ENCODE measurements at places on chromosomes 2 and 18.

GRCh38 chr2:35946478-35946877 is 409.1 kb upstream of the CRIM1 start:
- DNase-seq = no peak

DNA sequence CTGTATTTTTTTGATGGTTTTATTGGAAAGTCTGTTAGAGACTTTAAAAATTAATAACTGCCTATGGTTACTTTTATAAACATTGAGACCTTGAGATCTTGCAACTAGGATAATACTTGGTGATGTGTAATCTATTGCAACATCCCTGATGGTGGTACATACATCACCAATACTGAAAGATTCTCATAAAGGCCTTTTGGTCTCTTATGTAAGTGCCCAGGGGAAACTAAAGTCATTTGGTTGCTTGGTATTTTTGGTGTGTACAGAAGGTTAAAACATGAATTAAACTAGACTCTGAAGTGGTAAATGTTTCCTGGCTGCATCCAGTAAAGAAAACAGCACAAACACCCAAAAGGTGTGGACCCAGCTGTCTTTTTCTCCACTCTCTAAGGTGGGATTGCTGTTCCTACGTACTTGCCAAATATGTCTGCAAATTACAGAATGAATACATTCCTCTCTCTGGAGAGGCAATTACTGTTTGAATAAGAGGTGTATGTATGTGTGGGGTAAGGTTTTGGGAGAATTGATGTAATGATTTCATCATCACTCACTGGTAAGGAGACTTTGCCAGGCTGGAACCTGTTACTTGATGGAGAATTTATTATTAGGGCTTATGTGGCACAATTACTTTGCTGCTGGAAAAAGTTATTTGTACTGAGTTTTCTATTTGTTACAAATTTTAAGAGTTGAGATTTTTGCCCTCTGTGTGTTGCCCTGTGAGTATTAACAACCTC is 3.6 kb downstream of the B3GNT2 start:
- DNase-seq = peak; percentile 50

DNA sequence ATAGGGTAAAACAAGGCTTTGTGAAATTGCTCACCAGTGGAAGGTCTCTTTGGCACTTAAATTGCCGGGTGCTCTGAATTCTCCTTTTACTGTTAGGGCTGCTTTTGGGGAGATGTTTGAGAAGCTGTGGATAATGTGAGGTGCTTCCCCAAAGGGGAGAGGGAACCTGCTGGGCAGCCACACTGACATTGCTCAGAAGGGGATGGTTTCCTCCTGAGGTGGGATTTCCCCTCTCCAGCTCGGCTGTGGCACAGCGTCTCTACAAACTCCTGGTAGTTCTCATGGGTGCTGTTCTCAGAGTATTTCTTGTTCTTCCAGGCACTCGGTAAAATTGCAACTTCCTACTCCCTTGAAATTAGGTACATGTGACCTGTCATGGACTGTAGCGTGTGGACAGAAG is 124.2 kb downstream of the LPIN1 start:
- no peak for DNase-seq

- no peak for DNase-seq
Measured at GRCh38 chr2:229124136-229124535, 147.0 kb downstream of the PID1 start.

GRCh38 chr2:231622963-231623362 is 30.3 kb downstream of the TEX44 start:
- DNase-seq = no peak

- no peak for DNase-seq
Measured at GRCh38 chr2:173858291-173858731, 106.9 kb downstream of the SP3 start.

- DNase-seq = no peak
Measured at GRCh38 chr2:169143998-169144397, 74.6 kb downstream of the DHRS9 start.

GRCh38 chr2:214482728-214483127 is 71.9 kb downstream of the VWC2L start:
- DNase-seq = no peak

- peak; percentile 40 for DNase-seq
Measured at GRCh38 chr2:219570194-219570923, 980 bp downstream of the OBSL1 start.

- no peak for DNase-seq
Measured at GRCh38 chr2:42243297-42243696, 74.1 kb downstream of the EML4 start.

- no peak for DNase-seq
Measured at GRCh38 chr18:79488311-79489050, 92.8 kb downstream of the NFATC1 start.

DNA sequence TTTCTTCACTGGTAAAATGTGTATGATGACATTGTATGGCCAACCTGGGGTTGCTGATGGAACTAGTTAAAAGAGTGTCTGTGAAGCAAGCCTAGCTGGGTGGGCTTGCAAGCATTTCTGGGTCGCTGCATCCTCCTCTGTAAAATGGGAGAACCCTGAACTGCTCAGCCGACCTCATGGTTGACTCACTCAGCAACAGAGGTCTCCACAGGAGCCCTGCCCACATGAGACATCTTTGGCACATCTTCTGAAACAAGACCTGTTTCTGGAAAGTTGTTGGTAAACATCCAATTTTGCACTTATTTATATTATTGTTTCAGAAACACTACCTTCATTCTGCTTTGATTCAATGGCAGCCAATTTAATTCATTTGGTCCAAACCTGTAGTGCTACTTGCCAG is 52.6 kb downstream of the BCL11A start:
- DNase-seq = no peak

- peak; percentile 93 for DNase-seq
Measured at GRCh38 chr2:240560084-240560479, at the start of gene DUSP28. TSS of gene DUSP28 (plus strand) at chr2:240560357. CDS start at chr2:240560685, 328 bp downstream.

DNA sequence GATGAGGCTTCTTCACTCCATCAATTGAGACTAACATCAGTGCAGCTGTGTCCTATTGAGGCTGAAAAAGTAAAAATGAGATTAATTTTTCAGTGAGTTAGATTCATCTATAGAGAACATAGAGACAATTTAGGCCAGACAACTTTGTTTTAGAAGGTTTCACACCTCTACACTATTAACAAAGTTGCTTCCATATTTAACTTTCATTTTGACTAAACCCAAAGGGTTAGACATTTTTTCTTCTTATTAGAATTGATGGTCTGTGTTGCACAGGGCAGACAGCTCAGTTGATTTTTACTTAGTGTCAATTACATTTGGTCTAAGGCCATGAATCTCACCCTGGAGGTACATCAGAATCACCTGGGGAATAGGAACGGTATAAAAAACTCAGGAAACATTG is 130.2 kb upstream of the NXPH2 start:
- no peak for DNase-seq

DNA sequence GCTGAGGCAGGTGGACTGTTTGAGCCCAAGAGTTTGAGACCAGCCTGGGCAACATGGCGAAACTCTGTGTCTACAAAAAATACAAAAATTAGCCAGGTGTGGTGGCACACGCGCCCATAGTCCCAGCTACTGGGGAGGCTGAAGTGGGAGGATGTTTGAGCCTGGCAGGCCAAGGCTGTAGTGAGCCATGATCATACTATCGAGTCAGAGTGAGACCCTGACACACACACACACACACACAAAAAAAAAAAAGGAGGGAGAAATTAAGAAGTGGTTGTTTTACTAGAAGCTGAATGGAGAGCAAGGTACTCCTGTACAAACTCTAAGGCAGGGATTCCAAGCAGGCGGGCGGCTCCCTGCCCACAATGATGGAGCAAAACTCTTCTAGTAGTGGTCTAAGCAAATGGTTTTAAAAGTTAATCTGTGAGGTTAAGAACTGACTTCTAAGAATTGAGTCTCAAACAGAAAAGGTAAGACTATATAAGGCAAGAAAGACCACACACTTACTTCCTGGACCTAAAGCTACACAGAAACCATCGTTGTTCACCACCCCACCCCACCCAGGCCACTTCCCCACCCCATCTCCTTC is 2.6 kb downstream of the ANKRD44 start:
- peak; percentile 61 for DNase-seq

- peak; percentile 43 for DNase-seq
Measured at GRCh38 chr18:76475450-76476194, 19.4 kb downstream of the ZNF516 start.

- DNase-seq = peak; percentile 63
Measured at GRCh38 chr2:128623776-128624761, 305.4 kb upstream of the HS6ST1 start.

- DNase-seq = no peak
Measured at GRCh38 chr2:222381566-222381965, 42.8 kb upstream of the SGPP2 start.

- no peak for DNase-seq
Measured at GRCh38 chr2:120017201-120017600, 4.3 kb downstream of the EPB41L5 start.

GRCh38 chr2:235080101-235080500 is 128.3 kb downstream of the SH3BP4 start:
- no peak for DNase-seq

GRCh38 chr2:160583146-160583535 is 89.5 kb upstream of the RBMS1 start:
- DNase-seq = no peak

DNA sequence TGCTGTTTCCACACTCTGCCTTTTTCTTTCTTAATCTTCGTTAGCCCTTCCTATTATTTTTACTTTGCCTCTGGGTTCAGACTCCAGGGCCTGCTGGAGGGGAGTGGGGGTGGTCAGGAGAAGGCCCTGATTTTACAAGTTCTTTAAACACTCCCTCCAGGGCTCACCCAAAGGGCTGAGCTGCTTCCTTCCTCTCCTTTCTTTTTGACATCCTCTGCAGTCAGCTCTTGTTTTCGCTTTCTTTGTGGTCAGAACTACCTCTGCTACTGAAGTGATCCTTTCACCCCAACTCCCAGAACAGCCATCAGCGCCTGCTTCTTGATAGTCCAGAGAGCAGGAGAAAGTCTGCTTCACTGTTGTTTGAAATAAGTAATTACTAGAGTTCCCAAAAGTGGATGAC is 925.7 kb downstream of the EPHA4 start:
- no peak for DNase-seq

GRCh38 chr2:86010083-86010482 is 95.6 kb downstream of the POLR1A start:
- no peak for DNase-seq

DNA sequence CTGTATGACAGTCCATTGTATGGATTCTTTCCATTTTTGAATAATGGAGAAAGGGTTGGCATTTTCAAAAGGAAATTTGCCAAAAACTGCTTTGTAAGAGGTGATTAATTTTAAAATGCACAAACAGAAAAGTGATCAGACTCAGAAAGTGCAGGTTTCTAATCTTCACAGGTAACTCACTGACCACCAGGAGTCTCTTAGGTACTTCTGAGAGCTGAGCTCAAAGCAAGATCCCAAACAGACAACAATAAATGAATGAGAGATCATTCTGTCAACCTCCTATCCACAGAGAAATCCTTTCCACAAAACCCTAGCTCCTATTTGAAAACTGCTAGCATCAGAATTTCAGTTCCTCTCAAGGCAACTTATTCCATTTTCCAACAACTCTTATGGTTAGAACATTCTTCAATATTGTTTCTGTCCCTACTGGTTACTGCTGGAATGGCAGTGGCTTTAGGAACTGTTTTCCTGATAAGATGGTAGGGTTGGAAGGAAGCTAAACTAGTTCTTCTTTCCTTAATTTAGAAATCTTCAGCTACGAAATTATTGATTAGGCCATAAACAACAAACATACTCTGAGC is 20.6 kb upstream of the HAAO start:
- peak; percentile 75 for DNase-seq

- no peak for DNase-seq
Measured at GRCh38 chr2:214651451-214651850, 158.0 kb downstream of the BARD1 start.

DNA sequence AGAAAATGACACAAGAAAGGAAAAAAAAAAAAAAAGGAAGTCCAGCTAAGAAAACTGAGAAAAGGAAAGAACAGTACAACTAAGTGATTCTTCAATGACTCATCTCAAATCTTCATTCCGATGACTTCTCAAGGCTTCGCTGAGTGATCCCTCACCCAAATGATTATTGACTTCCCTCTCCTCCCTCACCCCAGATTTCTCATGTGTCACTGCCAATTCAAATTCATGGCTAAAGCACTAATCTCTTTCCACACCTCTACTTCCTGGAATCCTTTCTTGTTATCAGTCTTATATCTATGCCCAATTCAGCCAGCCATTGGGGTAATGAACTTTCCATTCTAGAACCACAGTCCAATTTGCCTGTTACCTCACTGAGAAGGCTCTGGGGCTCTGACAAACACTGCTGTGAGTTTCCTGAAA is 7.2 kb upstream of the ABCB11 start:
- peak; percentile 39 for DNase-seq

- DNase-seq = peak; percentile 67
Measured at GRCh38 chr2:63692002-63692606, 103.3 kb downstream of the MDH1 start.

DNA sequence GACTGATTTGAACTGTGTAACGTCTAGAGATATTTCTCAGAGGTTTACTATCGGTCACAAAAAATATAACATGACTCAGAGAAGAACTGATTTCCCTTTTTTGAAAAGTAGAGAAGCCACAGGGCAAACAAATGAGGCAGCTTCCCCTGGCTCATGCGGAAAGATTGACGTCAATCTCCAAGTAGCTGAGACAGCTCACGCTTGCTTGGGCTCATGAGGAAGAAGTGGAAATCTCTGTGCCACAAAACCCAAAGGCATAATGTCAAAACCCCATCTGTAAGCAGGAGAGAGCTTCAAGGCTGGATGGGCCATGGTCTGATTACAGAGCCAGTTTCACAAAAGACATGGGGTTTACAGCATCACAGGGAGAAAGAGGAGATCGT is 188.1 kb downstream of the ARL4C start:
- DNase-seq = peak; percentile 21

- no peak for DNase-seq
Measured at GRCh38 chr2:210428393-210429179, 48.0 kb downstream of the LANCL1 start.

- DNase-seq = no peak
Measured at GRCh38 chr2:234911271-234911670, 40.5 kb upstream of the SH3BP4 start.

All from hematopoietic multipotent progenitor cell treated with erythropoietin and hydrocortisone succinate and interleukin-3 and kit ligand, for 6 days (in vitro differentiated cells).